Right ventricle myocardium inferior (tissue), 1 donor: ENCODE measurements at places on chromosomes 12 and 14. TPM values are rescaled to one million over a fixed set of nuclear protein-coding genes. Genes with fewer than 3 reads are reported as not detected.

The BHLHE41 gene
- total RNA-seq, result 34.5 TPM

The PTMS gene
- total RNA-seq, result 152 TPM

The MYF6 gene
- not detected for total RNA-seq

The NOVA1 gene
- 3.8 TPM for total RNA-seq

The SUPT16H gene
- total RNA-seq, result 26.0 TPM

The SIX1 gene
- not detected for total RNA-seq

The CCDC38 gene
- total RNA-seq, result not detected

The C12orf60 gene
- 2.0 TPM for total RNA-seq

The TAS2R20 gene
- total RNA-seq, result 0.46 TPM

The NIN gene
- 22.2 TPM for total RNA-seq

The RNU4-1 gene
- 1,499 TPM for total RNA-seq

The KLHL28 gene
- 13.0 TPM for total RNA-seq

The B4GALNT1 gene
- total RNA-seq, result 7.3 TPM

The PKP2 gene
- 378 TPM for total RNA-seq

The MAP1LC3B2 gene
- 3.5 TPM for total RNA-seq

The CLEC4C gene
- total RNA-seq, result not detected

GRCh38 chr14:34522496-34522895 is 17.0 kb downstream of the EAPP start:
- DNase-seq, result no peak

GRCh38 chr12:5203274-5203673 is 159.6 kb downstream of the KCNA5 start:
- DNase-seq, result no peak

GRCh38 chr14:81157431-81157830 is 63.3 kb downstream of the GTF2A1 start:
- no peak for DNase-seq

GRCh38 chr12:54240971-54241588 is 38.8 kb downstream of the CBX5 start:
- DNase-seq, result no peak

- DNase-seq, result peak; percentile 78
Observed at GRCh38 chr12:30795410-30796312, 40.9 kb upstream of the CAPRIN2 start.

DNA sequence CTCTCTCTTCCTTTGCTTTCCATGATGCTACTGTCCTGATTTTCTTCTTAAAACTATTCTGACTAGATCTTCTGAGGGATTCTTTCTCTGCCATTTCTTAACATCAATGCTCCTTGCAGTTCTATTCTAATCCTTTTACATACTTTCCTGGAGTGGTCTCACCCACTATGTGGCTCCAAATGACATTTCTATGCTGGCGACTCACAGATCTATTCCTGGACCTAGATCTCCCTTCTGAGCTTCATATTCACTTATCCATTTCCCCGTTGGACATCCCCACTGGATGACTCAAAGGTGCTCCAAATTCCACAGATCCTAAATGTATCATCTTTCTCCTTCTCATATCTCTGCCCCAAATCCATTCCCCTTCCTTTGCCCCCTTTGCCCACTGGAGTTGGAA is 4.1 kb downstream of the TEP1 start:
- no peak for DNase-seq

GRCh38 chr14:35287431-35288013 is 4.7 kb upstream of the PSMA6 start:
- DNase-seq, result no peak

GRCh38 chr14:73125169-73125588 is 11.1 kb upstream of the PSEN1 start:
- no peak for DNase-seq

GRCh38 chr12:75933101-75933500 is 98.5 kb downstream of the PHLDA1 start:
- DNase-seq, result no peak

DNA sequence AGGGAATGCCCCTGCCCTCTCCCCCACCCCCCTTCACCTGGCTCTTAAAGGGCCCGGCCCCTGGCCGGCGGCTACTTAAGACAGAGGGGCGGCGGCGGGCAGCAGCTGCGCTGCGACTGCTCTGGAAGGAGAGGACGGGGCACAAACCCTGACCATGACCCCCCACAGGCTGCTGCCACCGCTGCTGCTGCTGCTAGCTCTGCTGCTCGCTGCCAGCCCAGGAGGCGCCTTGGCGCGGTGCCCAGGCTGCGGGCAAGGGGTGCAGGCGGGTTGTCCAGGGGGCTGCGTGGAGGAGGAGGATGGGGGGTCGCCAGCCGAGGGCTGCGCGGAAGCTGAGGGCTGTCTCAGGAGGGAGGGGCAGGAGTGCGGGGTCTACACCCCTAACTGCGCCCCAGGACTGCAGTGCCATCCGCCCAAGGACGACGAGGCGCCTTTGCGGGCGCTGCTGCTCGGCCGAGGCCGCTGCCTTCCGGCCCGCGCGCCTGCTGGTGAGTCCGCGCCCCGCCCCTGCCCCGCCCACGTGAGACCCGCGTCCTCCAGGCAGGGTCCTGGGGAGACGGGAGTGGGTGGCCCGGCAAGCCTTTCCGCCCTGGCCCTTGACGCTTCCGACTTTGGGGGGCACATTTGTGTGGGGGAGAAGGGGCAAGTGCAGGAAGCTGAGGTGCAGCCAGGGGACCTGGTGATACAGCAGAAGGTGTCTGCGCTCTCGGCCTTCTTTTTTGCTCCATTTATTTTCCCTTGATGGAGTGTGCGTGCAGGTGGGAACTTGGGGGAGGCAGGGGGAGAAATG is at the start of gene IGFBP6:
Gene IGFBP6, plus strand, starts transcription at position 104 of the 790 bp plus-strand sequence. Its CDS starts 51 bp downstream, at position 155.
- peak; percentile 83 for DNase-seq

DNA sequence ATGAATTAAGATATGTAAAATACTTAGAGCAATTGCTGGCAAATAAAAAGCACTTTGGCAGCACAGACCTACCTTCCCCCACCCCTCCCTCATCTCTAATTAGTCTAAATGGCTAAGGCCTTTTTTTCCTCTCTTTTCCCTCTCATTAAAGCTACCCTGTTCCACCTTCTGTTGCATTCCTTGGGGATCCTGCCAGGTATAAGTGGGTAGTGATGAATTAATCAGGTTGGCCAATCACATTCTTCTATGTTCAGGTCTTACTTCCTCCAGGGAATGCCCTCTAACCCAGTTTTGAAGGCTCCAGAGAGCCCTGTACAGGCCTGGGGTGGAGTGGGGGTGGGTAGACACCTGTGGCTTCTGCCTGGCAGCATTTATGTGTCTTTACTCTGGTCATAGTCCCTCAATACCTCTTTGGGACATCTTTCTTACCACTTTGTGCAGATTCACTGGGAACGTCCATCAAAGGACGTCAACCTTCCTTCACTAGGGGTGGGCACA is 28.4 kb downstream of the HSPB8 start:
- DNase-seq, result no peak

- DNase-seq, result no peak
Observed at GRCh38 chr12:1702713-1703112, 11.8 kb downstream of the ADIPOR2 start.

- no peak for DNase-seq
Observed at GRCh38 chr12:111870706-111871105, 28.7 kb downstream of the MAPKAPK5 start.

GRCh38 chr14:68865542-68865941 is 72.7 kb upstream of the ZFP36L1 start:
- DNase-seq, result no peak

DNA sequence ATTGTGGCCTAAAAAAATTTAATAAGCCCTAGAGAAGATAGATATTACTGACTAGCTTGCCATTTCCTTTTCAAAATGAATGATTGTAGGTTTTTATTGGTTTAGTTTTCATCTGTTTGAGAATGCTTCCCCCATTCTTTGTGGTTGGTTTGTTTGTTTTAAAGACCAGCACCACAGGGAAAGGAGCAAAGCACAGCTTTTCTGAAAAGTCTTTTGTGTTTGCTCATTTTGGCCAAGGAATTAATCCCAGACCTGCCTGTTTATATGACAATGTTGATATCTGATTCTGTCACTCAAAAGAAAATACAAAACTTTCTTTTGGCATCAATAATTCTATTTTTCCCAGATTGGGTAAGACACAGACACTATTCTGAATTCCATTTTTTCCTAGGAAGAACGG is 312.5 kb upstream of the FLRT2 start:
- DNase-seq, result no peak

DNA sequence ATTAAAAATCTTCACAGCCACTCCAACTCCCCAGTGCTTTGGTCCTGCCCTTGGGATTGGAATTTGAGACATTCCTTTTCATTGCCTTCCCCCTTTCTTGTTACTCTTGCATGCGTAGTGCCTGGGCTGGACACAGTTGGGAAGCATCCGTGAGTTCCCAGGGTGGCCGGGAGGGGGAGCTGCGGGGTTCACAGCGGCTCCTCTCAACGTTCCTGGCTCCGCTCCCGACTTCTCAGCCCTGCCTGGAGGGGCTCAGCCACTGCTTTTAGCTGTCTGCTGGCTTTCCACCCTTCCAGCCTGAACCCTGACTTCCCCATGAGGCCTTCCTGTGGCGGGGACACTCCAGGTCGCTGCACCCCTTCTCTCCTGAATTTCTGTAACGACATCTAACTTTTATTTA is 3.2 kb downstream of the TEX52 start:
- DNase-seq, result peak; percentile 86

GRCh38 chr14:99028041-99028440 is 244.0 kb downstream of the BCL11B start:
- no peak for DNase-seq

DNA sequence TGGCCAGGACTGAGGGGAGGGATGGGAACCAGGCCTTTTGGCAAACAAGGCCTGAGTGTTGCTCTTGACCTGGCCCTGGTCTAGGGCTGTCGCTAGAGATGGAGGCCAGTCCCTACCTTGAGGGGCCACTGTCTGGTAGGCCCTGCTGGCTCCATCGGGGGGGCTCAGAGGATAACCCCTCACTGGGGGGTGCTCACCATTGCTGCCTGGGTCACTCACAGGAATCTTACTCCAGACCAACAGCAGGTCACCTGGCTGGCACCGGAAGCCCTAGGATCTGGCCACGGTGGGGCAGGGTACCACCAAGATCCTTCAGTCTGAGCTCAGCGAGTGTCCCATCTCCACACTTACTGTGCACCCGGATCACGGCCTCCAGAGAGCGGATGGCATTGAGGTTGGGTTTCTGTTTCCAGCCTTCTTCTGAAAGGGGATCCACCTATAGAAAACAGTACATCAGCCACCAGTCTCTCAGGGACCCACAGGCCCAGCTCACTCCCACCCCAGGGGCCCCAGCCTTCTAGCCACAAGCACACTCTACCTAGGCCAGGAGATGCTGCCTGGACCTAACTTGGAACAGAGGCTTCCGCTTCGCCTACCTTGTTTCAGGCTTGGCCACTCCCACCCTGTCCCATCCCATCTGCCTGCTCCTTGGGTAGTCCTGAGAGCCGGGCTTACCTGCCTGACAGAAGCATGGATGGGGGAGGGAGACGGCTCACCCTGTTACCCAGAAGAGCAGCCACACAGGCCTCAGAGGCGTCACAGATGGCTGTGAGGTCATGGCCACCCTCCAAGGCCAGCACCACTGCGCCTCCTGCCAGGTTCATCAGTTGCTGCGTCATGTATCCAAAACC is 12.2 kb downstream of the SLC48A1 start:
- DNase-seq, result no peak

DNA sequence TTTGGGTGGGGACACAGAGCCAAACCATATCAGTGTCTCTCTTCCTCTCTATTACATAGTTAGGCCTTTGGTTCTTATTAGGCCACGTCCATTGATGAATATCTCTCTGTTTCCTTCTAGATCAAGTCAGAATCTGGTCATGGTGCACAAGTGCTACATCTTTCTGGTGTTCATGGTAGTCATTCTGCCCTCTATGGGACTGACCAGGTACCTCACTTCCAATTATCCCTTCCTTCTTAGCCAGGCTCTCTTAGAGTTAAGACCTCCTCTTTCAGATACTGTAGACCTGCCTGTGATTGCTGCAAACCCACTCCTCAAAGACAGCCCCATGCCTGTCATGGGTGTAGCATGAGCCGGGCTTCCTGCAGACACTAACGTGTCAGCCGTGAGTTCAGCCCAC is 25.2 kb downstream of the NGB start:
- no peak for DNase-seq

DNA sequence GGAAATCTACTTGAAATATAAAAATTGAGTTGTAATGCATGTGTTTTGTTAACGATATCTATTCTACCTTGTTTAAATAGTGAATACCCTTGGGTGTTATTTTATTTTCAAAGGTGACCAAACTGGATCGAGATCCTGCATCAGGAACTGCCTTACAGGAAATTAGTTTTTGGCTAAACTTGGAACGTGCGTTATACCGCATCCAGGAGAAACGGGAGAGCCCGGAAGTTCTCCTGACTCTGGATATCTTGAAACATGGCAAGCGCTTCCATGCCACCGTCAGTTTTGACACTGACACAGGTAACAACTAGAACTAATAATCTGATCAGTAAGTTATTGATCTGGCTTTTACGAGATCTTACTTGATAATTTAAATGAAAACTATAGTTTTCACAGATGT is 15.9 kb downstream of the DYNC1H1 start:
- no peak for DNase-seq

DNA sequence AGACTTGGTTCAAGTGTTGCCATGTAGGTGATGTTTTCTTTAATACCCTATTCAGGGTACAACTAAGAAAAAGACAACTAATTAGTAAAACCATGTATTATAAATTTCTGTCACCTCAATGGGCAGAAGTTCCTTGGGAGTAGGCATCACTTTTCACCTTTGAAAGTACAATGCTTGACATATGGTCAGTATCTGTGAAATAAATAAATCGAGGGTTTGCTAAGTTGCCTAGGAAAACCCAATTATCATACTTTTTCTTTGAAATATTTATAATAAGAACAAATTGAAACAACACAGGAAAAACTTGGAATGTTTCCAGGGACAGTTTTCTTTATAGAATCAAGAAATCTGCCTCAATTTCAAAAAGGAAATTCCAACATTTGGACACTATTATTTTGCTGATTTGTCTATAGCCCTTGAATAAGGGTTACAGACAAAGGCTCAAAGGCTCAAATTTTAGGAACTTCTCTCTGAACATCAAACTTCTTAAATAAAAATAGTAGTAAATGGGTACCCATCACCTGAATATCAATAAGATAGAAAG is 13.7 kb downstream of the FGD6 start:
- no peak for DNase-seq

- DNase-seq, result no peak
Observed at GRCh38 chr14:95998656-95999055, 40.5 kb upstream of the C14orf132 start.

DNA sequence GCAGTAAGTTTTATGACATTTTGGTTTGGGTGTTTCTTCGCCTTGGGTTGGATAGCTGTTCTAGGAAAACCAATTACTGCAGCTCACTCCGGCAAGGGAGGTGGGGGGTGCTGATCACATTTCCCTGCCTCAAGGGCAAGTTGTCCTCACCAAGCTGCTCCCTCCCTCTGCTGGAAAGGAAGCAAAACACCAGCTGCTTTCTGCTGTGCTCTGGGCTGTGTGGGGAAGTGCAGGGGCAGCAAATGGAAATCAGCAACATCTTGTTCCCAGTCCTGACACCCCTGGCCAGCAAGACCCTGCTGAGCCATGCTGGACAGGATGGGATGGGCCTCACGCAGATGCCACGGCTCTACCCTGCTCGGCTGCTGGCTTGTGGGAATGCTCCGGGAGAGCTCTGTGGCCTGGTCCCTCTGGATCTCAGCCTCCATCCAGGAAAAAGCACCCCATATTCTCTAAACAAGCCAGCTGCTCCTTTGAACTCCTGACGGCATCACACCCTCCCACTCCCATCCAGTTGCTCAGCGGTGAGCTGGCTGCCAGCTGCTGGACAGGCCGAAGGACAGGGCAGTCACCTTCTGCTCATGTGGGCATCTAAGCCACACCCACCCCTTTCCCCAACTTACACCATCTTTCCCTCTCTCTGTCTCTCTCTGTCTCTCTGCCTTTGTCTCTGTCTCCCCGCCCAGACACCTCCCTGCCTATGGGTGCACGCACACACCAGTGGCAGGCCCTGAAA is 52.4 kb upstream of the EIF5 start:
- DNase-seq, result no peak

GRCh38 chr12:32400114-32400672 is 835 bp downstream of the FGD4 start:
- no peak for DNase-seq
